ENCODE measurements at places on chromosomes 7 and 10. TPM values are rescaled to one million over a fixed set of nuclear protein-coding genes. Genes with fewer than 3 reads are reported as not detected.
A peak's percentile ranks its signal among the peaks of the same experiment; 100 is the strongest.

Gene DNAJC1
- 4.3 TPM for total RNA-seq

Gene UTF1
- total RNA-seq: 0.61 TPM

Gene C10orf143
- 0.96 TPM for total RNA-seq

DNA sequence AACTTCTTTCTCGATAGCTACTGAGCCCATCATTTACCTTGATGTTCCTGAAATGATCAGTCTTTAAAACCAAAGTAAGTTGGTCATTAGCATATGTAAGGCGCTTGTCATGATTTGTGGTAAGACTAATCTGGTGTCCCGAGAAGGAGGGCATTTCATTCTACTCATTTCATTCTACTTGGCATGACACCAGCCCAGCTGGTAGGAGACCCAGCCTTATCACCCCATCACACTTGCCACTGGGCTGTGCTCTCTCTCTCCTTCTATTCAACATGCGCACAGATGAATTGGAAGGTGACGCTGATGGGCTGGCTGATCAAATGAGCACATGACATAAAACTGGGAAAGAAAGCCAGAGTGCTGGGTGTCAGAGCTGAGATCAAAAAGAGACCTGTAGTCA, 65.7 kb downstream of the CRTAC1 start:
- DNase-seq: no peak

DNA sequence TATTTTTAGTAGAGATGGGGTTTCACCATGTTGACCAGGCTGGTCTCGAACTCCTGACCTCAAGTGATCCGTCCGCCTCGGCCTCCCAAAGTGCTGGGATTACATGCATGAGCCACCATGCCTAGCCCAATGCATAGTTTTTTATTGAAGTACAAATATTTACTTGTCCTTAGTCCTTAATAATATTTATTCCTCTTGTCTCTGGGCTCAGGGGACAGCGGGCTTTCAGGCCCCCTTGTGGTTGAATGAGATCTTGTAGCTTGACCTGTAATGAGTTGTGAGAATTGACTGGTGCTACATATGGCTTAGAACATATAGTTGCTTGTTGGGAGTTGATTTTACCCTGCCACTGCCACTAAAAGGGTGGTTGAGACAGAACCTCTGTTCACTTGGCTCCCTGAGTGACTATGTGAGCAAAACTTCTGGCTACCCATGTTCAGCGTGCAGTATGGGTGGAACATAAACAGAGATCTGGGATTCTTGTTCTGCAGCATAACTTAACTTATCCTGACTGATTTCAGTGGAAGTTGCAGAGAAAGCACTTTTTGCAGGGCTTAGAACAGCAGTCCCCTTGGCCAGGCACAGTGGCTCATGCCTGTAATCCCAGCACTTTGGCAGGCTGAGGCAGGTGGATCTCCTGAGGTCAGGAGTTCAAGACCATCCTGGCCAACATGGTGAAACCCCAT, 14.9 kb downstream of the CCL26 start:
- peak; percentile 22 for DNase-seq

DNA sequence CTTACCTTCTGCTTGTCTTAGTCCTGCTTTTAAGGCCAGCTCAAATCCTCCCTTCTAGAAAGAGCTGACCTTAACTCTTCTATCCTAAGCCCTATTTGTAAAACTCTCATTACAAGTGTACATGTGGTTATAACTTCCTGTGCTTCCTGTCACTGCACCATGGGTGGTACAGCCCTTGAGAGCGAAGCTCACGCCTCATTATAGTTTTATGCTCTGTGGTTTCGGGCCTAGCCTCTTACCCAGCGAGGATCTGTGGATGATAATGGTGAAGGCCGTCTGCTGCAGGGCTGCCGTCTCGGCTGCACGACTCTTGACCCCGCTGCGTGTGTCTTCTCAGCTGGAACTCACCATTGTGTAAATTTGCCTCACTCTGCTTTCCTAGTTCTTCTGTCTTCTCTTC, 74.6 kb downstream of the CUL1 start:
- no peak for DNase-seq

GRCh38 chr7:84384417-84384816, 189.8 kb upstream of the SEMA3A start:
- no peak for DNase-seq

GRCh38 chr10:70772627-70773026, 12.6 kb downstream of the TBATA start:
- DNase-seq: no peak

- DNase-seq: no peak
Observed at GRCh38 chr7:111168182-111168581, 77.3 kb downstream of the LRRN3 start.

GRCh38 chr7:105841866-105842265, 34.5 kb downstream of the ATXN7L1 start:
- no peak for DNase-seq

DNA sequence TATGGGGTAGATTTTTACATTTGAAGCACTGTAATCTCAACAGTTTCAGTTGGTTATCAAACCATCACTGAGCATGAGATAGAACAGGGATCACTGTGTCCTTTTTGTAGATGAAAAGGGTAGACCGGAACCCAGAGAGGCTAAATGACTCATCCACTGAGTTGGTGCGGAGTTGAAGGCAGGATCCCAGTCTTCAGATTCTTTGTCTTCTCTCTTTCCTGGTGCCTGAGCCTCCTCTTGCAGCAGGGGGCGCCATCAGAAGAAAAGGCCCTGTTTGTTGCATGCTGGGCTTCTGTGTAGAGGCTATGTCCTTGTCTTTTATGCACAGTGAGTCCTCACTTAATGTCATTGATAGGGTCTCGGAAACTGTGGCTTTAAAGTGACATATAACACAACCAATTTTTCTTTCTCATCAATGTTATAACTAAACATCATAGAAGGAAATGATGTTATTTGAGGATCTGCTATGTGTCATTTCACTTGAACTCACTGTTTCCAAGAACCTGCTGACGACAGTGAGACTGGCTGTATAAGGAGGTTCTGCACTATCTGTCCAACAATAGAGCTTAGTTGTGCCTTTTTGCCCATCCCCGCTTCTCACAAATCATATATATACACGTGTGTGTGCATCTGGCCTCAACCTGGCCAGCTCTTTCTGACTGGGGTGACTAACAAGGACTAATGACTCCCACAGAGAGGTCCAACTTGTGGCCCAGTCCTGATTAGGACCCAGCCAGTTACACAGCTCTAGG, 14.3 kb downstream of the ZNF282 start:
- DNase-seq: peak; percentile 87

- no peak for DNase-seq
Observed at GRCh38 chr7:110835218-110835617, 255.7 kb upstream of the LRRN3 start.

DNA sequence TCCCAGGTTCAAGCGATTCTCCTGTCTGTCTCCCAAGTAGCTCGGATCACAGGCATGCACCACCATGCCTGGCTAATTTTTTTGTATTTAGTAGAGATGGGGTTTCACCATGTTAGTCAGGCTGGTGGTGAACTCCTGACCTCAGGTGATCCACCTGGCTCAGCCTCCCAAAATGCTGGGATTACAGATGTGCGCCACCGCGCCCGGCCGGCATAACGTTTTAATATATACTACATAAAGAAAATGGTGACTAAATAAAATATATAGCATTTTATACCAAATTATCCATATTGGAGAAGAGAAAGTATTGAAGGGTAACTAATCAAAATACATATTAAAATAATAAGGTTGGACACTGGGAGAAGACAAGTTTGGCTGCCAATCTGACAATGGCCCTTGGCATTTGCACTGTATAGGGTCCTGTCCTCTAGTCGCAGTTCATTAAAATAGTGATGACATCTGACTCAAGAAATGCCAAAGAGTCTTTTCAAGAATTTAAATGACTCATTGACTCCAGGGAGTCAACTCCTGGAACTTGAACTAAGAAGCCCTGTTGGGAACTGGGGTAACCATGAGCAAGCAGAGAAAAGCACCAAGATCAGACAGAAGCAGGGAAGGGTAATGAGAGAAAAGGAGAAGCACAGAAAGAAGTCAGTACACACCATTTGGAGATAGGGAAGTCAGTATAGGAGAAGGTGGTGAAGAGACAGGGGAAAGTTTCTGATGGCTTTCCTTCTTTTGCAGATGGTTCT, 91.1 kb downstream of the CH25H start:
- no peak for DNase-seq

GRCh38 chr10:130456616-130457015, 320.4 kb downstream of the GLRX3 start:
- DNase-seq: no peak

DNA sequence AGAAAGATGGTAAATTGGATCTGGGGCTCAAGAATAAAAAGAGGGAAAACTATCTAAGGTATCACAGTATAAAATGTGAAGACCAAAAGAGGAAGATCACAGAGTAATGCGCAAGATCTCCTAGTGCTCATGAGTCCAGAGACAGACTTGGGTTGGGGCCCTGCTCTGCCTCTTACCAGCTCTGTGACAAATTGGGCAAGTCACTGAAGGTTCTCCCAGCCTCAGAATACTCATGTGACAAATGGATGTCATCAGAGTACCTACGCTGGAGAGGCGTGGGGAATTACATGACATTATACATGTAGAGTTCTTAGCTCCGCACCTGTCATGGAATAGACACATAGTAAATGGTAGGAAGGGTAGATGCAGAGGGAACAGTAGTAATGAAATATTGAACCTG, 124.4 kb downstream of the DOCK4 start:
- DNase-seq: no peak

GRCh38 chr10:18195060-18195799, 55.0 kb downstream of the CACNB2 start:
- DNase-seq: no peak

DNA sequence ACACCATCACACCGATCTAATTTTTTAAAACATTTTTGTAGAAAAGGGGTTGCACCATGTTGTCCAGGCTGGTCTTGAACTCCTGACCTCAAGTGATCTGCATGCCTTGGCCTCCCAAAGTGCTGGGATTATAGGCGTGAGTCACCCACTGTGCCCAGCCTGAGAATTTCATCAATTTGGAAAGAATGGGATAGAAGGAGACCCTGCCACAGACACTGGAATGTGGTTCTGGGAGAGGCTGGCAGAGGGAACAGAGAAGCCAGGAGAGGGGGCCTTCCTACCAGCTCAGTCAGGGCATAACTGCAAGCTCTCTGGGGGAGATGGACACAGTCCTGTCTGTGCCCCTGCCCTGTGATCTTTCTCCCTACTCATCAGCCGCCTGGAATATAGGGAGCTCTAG, 42.1 kb upstream of the MKRN1 start:
- DNase-seq: no peak

DNA sequence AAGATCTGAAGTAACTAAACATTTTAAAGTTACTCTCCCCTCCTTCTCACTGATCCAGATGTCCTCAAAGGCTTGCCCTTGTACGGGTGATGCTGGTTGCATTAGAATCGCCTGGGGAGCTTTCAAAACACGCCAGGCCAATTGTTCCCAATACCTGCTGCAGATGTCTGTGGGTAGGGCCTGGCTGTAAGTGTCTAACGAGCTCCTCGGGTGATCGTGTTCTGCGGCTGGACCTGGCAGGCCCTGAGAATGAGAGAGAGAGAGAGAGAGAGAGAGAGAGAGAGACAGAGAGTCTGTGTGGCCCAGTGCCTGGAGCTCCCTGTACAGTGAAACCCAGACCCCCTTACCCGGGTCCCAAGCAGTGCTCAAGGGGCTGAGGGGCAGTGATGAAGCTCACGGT, 8.4 kb downstream of the COL13A1 start:
- no peak for DNase-seq

GRCh38 chr10:68826764-68827591, at the start of gene STOX1:
STOX1 (plus strand) TSS chr10:68827531; CDS start chr10:68827624, 93 bp downstream.
- DNase-seq: peak; percentile 77
